ENCODE measurements at places on chromosomes 4 and X.

DNA sequence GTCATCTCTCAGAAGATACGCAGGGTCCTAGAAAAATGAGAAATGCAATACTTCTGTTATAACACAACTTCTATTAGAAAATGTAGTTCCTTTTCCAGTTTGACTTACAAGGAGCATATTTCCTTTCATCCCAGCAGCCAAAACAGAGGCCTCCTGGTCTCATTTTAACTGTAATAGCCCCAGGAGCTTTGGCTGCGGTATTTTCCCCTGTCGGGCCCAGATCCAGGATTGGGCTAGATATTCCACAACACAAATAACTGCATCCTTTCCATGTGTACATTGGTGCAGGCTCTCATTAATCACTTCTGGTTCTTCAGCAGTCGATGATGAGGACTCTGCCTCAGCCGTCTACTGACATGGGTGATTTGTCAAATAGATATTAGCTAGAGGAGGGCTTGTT lies 166.1 kb downstream of the TENM3 start:
- DNase-seq: no peak

- DNase-seq: no peak
Measured at GRCh38 chr4:169902658-169903345, 123.4 kb downstream of the MFAP3L start.

DNA sequence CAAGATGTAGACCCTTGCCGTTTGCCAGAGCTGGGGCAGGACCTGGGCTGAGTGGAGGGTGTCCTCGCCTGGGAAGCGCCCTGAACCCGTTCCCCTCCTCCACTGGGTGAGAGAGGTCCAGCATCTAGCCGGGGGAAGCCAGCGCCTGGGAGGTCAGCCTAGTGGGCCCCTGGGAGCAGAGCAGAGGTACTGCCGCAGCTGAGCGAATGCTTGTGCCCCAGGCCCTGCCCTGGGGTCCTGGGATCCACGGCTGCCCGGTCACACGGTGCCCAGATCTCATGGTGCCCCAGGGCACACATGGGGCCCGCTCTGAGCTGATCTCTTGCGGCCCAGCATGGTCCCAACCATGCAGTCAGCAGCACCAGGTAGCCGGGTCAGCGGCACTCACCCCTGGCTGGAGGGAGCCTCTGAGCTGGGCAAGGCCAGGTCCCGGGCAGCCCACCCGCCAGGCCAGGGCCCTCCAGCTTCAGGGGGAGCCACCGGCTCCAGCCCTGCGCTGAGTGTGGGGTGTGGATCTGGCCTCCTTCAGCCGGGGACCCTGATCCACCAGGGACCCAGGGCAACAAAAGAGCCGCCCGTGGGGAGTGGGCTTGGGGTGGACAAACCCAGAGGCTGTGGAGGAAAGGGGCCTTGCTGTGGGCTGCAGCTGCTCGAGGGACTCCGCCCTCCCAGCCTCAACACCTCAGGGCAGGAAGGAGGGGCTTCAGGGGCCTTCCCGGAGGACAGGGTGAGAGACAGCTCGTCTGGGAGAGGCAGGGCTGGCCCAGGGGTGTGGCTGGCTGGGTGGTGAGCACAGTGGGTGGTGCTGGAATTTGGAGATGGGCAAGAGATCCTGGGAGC lies 4.1 kb upstream of the CPLX1 start:
- DNase-seq: no peak

DNA sequence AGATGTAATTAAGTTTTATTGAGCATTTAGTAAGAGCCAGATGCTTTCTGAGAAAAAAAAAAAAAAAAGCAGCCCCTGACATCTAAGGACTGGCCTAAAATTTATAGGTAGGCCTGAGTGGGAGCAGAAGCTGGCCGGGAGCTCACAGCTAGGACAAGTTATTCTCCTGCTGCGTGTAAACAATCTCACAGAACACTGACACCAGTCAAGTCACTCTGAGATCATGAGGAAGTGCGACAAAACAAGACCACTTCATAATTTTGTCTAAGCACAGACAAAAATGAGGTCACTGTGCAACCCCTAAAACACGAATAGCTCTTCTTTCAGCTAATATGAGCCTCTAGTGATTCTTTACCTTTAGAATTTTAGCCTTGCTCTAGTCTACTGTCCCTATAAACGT lies 15.3 kb upstream of the NSUN7 start:
- DNase-seq: no peak

- DNase-seq: no peak
Measured at GRCh38 chr4:157226035-157226434, 5.5 kb downstream of the GRIA2 start.

GRCh38 chr4:72275381-72275780 lies 243.6 kb downstream of the NPFFR2 start:
- no peak for DNase-seq

GRCh38 chr4:26766141-26766540 lies 94.5 kb upstream of the STIM2 start:
- DNase-seq: no peak

DNA sequence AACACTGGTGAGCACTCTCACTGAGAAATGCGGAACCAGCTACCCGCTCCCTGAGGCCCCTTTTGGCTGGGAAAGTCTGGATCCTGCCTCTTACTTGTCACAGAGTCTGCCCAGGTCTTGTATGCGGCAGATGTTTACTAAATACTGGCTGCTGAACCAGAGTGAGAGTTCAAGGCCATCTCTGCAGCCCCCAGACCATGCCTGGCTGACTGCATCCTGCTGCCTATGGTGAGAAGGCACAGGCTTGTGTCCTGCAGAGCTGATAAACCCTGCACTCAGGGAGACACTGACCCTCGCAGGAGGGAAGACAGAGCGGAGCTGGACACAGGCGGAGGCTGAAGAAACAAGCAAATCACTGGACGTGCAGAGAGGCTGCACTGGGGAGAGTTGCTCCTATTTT lies 46.5 kb downstream of the JAKMIP1 start:
- no peak for DNase-seq

DNA sequence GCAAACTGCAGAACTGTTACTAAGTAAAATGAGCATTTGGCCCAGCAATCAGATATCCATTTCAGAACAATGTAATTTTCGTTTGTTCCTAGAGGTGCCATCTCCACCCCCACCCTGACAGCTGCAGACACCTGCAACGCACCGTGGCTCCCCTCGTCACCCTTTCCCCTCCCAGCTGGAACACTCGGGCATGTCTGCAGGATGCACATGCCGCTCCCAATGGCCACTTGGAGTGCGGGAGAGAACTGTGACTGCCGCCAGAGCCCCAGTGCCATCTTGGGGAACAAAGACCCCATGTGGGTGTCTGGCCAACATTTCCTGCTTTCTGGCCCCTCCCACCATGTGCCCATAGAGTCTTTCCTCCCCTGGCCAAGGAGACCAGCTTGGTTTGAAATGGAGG lies 436.2 kb downstream of the PCDH10 start:
- DNase-seq: no peak

- DNase-seq: no peak
Measured at GRCh38 chrX:57905141-57905540, 5.1 kb downstream of the ZXDA start.

GRCh38 chrX:148618470-148619445 lies 118.3 kb downstream of the AFF2 start:
- DNase-seq: no peak

GRCh38 chr4:55617587-55618197 lies 18.4 kb downstream of the NMU start:
- no peak for DNase-seq

Measured in fibroblast of skin of scalp (primary cell).